ENCODE measurements at places on chromosomes 6 and 20.
A peak's percentile ranks its signal among the peaks of the same experiment; 100 is the strongest.

GRCh38 chr6:13488015-13488895 lies 855 bp upstream of the GFOD1 start:
- peak; percentile 47 for DNase-seq

DNA sequence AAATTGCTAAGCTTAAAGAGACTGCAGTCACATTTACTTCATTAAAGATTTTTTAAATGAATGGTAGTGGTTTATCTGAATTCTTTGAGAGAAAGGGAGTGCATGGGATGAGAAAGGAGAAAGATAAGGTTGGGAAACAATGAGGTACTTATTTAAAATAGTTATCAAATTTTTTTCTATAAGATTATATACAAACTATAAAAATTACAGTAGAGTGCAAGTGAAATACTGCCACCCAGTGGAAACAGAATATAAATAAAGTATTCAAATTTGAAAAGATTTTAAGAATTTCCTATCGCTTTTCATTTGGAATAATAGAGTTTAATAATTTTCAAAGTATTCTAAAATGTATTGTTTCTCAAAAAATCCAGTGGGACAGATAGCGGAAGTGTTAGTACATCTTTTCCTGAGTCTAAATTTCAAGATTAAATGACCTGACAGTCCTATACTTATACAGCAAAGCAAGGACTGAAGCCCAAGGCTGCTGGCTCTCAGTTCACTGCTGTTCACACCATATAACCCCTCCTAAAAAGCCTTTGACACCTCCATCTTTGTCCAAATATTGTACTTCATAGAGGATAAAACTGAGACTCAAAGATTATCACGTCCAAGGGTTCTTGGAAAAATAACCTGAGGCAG lies 31.1 kb downstream of the EPM2A start:
- no peak for DNase-seq

DNA sequence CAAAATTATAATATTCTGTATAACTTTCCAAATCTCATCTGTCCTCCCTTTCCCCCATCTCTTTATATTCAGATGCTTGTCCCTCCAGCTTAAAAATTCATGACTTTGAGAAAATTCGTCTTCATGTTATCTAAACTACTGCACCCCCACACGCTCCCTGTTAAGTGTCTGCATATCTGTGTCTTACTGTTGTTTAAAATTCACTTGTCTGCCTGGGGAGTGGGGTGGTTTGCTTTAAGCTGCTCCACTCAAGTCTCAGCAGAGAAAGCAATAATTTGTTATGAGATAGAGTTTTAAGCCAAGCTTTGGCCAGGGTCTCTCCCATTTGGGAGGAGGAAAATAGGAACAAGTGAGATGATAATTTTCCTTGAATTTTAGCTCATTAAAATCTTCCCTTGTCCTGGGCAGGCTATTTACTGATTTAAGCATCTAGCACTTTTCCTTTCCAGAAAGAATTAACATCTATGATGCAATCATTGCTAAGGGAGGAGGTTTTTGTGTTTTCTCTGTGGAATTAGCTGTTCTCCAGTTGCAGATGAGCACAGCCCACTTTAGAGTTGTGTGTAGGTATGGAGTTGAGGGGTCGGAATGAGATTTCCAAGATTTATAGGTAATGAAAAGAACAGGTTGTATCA lies 36.8 kb downstream of the MTHFD1L start:
- no peak for DNase-seq

DNA sequence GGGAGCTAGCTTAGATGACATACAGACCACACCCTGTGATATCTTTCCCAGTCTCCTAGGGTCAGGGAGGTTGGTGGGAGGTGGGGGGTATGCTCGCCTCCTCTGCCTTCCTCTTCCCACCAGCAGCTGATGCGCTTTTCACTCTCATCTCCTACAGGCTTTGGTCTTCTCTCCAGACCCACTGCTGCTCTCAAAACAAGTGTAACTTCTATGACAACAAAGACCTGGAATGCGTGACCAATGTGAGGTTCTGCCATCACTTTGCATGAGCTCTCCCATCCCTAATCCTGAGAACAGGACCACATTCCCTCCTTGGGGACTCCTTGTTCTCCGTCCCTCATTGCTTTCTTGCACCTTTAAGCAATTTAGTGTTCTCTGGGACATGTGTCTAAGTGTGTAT lies 2.7 kb downstream of the CTSA start:
- no peak for DNase-seq

DNA sequence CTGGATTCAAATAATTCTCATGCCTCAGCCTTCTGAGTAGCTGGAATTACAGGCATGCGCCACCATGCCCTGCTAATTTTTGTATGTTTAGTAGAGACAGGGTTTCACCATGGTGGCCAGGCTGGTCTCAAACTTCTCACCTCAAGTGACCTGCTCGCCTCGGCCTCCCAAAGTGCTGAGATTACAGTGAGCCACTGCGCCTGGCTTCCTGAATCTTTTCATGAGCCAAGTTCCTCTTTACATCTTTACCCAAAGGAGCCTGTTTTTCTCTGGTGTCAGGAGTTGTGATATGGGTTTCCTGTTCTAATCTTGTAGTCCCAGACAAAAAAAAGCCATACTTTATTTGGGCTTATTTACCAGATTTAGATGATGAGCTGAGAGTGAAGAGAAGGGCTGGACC lies 34.4 kb downstream of the PCNA start:
- DNase-seq: no peak

- no peak for DNase-seq
Observed at GRCh38 chr6:106495014-106495413, 134.3 kb downstream of the RTN4IP1 start.

GRCh38 chr6:16007146-16007545 lies 121.7 kb upstream of the MYLIP start:
- DNase-seq: no peak

- DNase-seq: no peak
Observed at GRCh38 chr6:53109612-53110011, 39.0 kb downstream of the GCM1 start.

- no peak for DNase-seq
Observed at GRCh38 chr20:4813863-4814695, 92.4 kb downstream of the PRND start.

- no peak for DNase-seq
Observed at GRCh38 chr6:142118328-142118727, 14.4 kb upstream of the GJE1 start.

DNA sequence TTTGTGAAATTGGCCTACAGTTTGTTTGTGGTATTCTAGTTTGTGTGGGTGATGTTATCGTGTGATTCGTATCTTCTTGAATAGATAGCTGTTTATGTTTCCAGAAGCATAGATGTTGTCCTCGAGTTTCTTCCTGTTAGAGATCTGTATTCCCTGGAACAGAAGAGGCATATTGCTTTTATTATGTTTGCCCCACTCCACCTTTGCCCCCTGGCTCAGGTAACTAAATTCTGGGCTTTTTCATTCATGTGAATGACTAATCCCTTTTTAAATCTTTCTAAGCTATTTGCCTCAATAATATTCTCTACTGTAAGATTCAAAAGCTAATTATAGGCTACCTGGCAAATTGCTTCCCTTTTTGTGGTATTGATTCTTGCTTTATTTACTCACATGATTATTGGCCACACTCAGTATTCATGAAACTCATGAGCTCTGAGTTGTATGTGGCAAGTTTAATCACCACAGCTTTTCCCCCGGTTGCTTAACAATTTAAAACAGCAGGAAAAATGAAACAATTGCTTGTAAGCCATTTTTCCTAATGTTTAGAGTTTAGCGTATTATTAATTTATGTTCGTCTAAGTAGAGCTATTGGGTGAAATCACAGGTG lies 12.6 kb downstream of the RNF217 start:
- no peak for DNase-seq

- DNase-seq: no peak
Observed at GRCh38 chr6:84095156-84095555, 61.6 kb downstream of the MRAP2 start.

DNA sequence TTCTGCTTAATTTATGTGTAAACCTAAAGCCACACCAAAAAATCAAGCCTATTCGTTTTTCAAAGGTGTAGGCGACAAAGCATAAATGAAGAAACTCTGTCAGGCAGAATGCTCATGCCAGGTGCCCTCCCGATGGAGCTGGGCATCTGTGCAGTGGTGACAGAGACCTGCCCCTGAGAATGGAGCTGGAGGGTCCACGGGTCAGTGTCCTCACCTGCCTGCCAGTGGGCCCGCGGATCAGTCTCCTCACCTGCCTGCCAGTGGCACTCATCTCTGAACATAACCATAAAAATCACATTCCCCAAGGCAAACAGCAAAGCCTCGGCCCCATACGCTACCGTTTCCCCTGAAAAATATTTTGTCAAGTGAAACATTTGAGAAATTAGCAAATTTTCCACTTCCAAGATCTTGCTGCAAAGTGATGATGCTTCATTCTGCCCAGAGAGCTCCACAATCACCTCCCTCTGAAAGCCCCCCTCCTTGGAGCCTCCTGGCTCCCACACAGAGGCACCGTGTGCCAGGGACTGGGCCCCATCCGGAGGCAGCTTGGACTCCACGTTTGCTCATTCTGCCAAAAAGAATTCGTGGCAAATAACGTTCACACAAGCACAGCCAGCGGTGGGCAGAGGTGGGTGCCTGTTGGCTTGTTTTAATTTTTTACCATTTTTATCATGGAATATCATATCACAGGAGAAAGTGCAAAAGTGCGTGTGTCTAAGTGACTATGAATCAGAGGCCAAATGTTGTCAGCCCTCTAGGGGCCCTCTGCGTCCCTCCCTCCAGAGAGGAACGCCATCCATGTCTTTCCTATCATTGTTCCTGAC lies 88.8 kb downstream of the YTHDF1 start:
- no peak for DNase-seq

DNA sequence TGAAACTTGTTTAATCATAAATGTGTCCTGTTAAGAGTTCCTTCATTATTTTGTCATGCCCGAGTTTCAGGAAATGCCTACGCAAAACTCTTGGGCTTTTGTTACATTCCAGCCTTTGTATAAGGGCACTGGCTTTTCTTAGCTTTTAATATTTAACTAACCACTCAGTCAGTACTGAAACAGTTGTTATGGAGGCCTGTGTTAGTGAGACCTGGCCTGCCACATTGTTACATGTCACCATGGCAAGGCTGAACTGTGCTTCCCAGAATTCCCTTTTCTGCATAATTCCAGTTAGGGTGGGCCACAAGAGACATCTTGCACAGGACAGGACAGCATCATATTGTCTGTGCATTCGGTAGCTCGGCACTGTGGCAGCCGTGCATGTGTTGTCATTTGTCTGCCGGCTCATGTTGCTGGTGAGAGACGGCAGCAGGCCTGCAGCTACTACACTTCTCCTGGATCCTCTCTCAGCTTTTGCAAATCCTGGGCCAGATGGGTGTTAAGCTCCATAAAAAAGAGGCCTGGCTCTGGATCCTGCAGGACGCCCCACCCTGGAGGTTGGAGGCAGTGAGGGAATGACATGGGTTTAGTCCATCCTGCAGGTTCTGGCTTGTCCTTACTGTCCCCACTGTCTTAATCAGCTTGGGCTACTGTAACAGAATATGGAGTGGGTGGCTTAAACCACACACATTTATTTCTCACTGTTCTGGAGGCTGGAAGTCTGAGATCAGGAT lies 128.8 kb upstream of the DTNBP1 start:
- no peak for DNase-seq

- no peak for DNase-seq
Observed at GRCh38 chr6:43222418-43223059, 6.7 kb downstream of the DNPH1 start.

Data from activated naive CD8-positive, alpha-beta T cell treated with anti-CD3 and anti-CD28 coated beads for 36 hours (primary cell).